ENCODE measurements at places on chromosomes 3 and 15. TPM values are rescaled to one million over a fixed set of nuclear protein-coding genes. Genes with fewer than 3 reads are reported as not detected.

Gene SPATA12
- not detected for total RNA-seq

Gene GP5
- total RNA-seq = under 0.01 TPM

Gene XCR1
- total RNA-seq = not detected

Gene TEX55
- total RNA-seq = not detected

Gene EPHB1
- total RNA-seq = 0.52 TPM

Measured in articular chondrocyte of knee joint (primary cell).